Fibroblast of mammary gland (primary cell): ENCODE measurements at places on chromosomes 1 and 21.

DNA sequence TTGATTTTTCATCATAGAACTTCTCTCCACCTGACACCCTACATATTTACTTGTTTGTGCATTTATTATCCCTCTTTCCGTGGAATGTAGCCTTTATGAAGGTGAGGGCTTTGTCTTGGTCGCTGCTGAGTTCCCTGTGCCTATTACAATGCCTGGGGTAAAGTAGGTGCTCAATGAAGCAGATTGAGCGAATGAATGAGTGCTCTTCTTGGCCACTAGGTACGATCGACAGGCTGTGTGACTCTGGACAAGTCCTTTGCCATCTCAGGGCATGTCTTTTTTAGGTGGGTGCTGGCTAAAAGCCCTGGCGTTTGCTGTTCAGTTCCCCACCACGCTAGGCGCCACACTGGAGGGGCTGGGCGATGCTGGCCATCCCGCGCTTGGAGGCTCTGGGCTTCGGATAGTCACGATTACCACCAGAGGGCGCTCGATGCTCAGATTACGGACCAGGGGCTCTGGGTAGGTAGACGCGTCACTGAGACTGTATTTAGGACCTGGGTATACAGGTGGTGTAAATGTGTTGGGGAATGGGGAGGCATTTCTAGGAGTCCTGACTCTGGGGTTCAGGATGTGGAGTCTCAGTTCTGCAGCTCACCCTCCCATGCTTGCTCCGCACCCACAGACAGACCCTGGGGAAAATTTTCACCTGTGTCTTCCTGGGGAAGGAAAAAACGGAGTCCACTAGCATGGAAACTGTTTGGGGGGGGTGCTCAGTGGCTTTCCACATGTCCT is 71.0 kb upstream of the CSF3R start:
- peak; percentile 43 for DNase-seq

GRCh38 chr21:34535886-34536285 is 23.9 kb upstream of the KCNE1 start:
- DNase-seq = no peak

GRCh38 chr1:211903490-211904245 is 73.1 kb upstream of the LPGAT1 start:
- DNase-seq = no peak

- peak; percentile 77 for DNase-seq
Observed at GRCh38 chr1:212566522-212567479, 41.8 kb upstream of the ATF3 start.

DNA sequence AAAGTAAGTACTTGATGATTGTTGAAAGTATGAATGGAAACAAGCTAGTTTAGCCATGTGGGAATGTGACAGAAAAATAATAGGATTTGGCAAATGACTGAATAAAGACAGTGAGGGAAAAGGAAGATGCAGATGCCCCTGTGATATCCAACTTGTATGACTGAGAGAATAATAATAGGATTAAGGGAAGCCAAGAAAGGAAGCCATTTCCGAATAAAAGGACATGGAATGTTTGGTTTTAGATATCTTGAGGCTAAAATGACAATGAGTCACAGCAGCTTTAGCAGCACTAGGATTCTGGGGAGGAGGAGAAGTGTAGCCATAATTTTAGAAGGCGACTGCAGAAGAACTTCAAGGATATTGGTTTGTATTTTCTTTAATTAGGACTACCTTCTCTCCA is 109.2 kb downstream of the TTLL7 start:
- DNase-seq = no peak
